ENCODE measurements at places on chromosomes 6 and 20. TPM values are rescaled to one million over a fixed set of nuclear protein-coding genes. Genes with fewer than 3 reads are reported as not detected.

Gene TREML2
- 8.9 TPM for total RNA-seq

Gene LAMA2
- 2.0 TPM for total RNA-seq

- no peaks in the 10 kb centered on the region for H3K4me1 ChIP-seq
- no peak for DNase-seq
- peaks cover 9% of the 10 kb centered on the region for H3K27me3 ChIP-seq
- H3K4me3 ChIP-seq: no peak overlapping the region
- H3K27ac ChIP-seq: no peak overlapping the region
These were observed 59.4 kb upstream of the CD83 start for GRCh38 chr6:14058029-14058695.

DNA sequence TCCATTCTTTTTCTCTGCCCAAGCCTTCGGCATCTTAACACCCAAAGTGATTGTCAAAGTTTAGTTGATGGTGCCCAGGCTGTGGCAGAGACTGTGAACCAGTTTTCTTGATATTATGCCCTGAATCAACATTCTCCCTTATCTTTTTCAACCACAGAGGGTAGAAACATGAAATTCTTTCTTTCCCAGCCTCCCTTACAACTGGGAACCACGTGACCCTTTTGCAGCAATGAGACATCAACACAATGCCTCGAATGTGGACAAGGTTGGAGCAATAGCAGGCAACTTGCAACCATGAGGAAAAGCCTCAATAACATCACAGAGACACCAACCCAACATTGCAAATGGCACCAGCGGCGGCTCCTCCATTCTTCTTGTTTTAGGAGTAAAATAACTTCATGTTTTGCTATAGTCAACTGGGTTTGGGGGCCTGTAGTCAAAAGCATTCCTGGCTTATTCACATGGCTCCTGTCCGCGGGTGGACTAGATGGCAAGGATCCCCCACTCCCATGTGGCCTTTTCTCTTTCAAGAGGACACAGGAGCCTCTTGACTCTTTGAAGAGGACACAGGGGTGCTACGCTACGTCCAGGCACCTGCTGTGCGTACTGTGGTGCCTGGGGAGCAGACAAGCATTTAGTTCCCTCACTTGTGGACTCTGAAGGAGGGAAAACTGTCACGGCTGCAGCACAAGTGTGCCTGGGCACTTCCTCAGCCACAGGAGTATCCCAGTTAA lies 90.5 kb downstream of the NOL4L start:
- peaks cover 27% of the 10 kb centered on the region for H3K4me1 ChIP-seq
- peak overlapping the region; percentile 46 for H3K27ac ChIP-seq
- H3K27me3 ChIP-seq: no peaks in the 10 kb centered on the region
- H3K4me3 ChIP-seq: no peak overlapping the region
- H3K36me3 ChIP-seq: peaks cover 10% of the 10 kb centered on the region
- DNase-seq: no peak

DNA sequence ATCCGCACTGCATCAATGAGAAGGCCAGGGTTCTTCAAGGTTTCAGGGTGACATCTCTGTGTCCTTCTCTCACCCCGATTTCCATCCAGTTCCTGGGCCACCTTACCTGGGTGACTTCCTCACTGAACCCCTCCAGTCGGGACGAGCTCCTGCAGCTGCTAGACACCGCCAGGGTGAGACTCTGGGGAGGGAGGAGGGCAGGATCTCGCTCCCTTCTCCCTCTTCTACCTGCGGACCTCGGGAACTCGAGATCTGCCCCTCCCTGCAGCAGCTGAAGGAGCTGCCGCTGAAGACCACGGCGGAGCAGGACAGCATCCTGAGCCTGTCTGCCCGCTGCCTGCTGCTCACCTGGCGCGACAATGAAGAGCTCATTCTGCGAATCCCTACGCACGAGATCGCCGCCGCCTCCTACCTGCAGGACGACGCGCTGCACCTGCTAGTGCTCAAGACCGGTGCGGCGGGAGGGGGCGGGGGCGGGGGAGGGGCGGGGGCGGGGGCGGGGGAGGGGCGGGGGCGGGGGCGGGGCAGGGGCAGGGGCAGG lies 7.5 kb downstream of the CCM2L start:
- no peak overlapping the region for H3K27ac ChIP-seq
- H3K4me1 ChIP-seq: peaks cover 8% of the 10 kb centered on the region
- peaks cover 64% of the 10 kb centered on the region for H3K27me3 ChIP-seq
- H3K36me3 ChIP-seq: no peaks in the 10 kb centered on the region

Measured in activated naive CD8-positive, alpha-beta T cell treated with anti-CD3 and anti-CD28 coated beads for 36 hours (primary cell).